ENCODE measurements at places on chromosomes 7 and 10.
A peak's percentile ranks its signal among the peaks of the same experiment; 100 is the strongest.

- no peak for DNase-seq
Observed at GRCh38 chr10:88793712-88794299, 8.7 kb upstream of the LIPM start.

DNA sequence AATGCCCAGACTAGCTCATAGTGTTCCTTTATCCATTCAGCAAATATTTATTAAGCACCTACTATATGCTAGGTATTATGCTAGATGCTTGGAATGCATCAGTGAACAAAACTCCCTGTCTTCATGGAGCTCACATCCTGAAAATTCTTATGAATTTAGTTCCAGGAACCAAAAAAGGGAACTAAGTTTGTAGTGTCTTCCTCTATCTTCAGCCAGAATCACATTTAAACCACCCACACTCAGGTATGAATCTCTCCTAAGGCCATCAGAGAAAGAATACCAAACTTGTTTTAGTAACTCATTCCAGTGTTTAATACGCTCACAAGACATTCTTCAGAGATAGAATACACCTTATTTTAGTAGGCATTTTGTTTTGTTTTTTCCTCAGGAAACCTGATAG lies 10.1 kb upstream of the EGR2 start:
- no peak for DNase-seq

DNA sequence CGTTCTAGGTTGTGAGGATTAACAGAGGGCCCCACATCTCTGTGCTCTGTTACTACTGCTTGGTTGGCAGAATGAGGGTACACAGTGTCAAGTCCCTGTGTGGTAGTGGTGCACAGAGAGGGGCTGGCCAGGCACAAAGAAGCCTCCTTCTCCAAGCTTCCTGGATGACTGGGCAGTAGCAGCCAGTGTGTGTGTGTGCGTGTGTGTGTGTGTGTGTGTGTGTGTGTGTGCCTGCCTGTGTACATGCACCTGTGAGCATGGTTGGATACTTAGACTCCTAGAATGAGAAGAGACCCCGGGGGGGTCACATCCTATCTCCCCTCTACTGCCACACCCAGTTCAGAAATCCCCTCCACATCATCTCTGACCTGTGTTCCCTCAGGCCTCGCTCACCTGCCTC lies 146.7 kb upstream of the UNC5B start:
- DNase-seq, result no peak

GRCh38 chr10:124524991-124525653 lies 63.5 kb downstream of the LHPP start:
- no peak for DNase-seq

GRCh38 chr10:92242910-92243671 lies 47.8 kb downstream of the CPEB3 start:
- peak; percentile 48 for DNase-seq

- DNase-seq, result no peak
Observed at GRCh38 chr7:70735313-70735712, 396.6 kb upstream of the GALNT17 start.

DNA sequence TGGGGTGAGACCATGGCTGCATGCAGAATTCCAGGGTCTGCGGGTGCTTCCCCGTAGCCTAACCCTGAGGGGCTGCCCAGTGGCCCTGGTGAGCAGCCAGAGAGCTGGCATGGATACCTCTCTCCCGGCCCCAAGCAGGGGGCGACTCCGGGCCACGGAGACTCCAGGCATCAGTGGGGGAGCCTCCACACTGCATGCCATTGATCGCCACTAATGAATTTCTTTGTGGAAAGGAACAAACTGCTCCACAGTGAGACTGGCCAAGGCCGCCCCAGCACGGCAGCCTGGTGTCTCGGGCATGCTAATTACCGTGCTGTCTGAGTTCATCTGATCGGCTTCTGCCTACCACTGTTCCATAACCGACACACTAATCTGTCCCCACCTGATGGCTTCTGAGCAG lies 184.4 kb downstream of the GRID1 start:
- no peak for DNase-seq

GRCh38 chr10:36504758-36505157 lies 620.6 kb upstream of the ANKRD30A start:
- DNase-seq, result no peak

DNA sequence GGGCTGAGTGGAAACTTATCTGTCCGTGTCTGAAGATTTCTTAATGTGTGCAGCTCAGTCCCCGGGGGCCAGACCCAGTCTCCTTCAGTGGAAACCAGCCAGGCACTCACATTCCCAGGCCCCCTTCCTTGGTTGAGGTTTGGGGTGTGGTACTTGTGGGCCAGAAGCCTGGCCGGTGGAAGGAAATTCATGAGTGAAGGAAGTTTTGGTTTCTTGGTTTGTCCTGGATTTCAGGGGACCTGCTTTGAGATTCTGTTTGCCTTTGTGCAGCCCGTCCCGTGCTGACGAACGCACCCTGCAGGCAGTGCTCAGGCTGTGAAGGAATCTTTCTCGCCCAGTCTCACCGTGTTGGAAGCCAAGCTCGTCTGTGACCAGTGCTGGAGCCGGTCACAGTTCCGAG lies 2.9 kb downstream of the INPP5A start:
- DNase-seq, result no peak

DNA sequence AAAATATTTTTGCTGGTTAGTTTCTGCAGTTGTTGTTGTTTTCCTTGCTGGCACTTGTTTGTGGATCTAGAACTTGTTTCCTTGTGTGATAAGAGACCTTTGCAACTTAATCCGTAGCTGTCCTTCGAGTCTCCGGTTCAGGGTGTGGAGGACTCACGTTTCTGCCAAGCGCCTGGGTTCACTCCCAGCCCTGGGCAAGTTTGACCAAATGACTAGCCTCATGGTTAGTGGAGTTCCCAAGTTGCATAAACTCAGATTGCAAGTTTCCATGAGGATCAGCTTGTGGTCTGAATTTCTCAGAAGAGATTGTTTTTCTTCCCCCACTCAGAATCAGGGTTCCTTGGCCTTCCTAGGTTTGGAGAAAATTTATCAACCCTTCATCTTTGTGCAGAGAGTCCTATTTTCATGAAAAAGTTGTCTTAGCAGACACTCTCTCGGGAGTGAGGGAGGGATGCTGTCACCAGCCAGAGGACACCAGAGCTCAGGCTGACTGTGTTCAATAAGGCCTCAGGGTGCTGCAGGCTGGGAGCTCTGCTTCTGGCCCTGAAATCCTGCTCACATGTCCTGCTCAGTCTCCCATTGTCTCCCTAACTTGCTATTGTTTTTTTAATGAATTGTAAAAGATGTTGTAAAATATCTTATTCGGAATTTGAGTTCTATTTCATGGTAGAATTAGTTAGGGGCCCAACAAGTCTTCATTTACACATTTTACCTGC lies 377.7 kb upstream of the KLF6 start:
- no peak for DNase-seq

DNA sequence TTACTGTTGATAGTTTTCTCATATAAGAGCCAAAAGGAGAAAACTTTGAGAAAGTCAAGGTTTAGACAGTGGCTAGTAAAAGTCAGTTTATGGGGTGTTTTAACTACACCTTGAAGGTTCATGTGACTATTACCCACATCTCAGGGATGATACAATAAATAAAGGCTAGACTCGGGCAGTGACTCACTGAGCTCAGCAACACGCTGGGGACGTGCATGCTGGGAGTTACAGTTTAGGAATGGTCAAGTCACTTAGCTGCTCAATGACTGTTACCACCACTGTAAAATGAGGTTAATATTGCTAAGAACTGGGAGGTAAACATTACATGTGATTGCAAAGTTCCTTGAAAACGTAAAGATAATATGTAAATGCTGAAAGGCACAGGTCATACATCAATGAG lies 1254.4 kb upstream of the PHF14 start:
- no peak for DNase-seq

DNA sequence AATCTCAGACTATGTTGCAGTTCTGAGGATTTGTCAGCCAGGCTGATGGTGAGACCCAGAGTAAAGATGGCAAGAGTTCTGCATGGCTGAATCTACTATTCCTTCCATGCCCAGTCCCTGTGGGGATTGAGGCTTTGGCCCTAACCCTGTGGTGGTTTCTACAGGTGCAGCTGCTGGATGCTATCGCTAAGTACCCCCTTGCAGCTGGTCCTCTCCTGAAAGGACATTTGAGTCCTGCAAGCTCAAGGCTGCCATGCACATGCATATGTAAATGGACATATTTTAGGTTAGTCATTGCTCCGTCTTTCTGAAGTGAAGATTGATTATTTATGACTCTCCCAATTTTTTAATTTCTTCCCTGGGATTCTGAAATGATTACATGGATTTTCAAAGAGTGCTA lies 1122.2 kb upstream of the CELF2 start:
- no peak for DNase-seq

GRCh38 chr10:33412653-33413361 lies 78.3 kb upstream of the NRP1 start:
- DNase-seq, result no peak

GRCh38 chr7:35565927-35566326 lies 129.0 kb downstream of the HERPUD2 start:
- no peak for DNase-seq

- DNase-seq, result no peak
Observed at GRCh38 chr7:6654842-6655610, 17.9 kb downstream of the ZNF316 start.

DNA sequence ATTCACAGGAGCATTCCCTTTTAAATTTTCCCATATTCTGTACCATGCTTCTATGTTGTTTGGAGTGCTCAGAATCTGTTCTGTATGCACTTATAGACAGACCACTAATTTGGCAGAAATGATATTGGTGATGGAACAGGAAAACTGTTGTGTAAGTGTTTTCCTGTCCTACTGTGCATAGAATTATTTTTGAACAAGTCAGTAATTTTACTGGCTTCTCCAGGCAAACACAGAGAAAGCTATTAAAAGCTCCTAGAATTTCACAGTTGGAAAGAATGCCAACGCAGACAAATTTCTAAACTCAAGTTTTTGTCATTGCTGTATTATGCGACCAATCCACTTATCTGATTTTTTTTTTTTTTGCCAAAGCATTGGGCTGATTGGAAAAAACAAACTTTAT lies 55.7 kb downstream of the ANKMY2 start:
- no peak for DNase-seq

DNA sequence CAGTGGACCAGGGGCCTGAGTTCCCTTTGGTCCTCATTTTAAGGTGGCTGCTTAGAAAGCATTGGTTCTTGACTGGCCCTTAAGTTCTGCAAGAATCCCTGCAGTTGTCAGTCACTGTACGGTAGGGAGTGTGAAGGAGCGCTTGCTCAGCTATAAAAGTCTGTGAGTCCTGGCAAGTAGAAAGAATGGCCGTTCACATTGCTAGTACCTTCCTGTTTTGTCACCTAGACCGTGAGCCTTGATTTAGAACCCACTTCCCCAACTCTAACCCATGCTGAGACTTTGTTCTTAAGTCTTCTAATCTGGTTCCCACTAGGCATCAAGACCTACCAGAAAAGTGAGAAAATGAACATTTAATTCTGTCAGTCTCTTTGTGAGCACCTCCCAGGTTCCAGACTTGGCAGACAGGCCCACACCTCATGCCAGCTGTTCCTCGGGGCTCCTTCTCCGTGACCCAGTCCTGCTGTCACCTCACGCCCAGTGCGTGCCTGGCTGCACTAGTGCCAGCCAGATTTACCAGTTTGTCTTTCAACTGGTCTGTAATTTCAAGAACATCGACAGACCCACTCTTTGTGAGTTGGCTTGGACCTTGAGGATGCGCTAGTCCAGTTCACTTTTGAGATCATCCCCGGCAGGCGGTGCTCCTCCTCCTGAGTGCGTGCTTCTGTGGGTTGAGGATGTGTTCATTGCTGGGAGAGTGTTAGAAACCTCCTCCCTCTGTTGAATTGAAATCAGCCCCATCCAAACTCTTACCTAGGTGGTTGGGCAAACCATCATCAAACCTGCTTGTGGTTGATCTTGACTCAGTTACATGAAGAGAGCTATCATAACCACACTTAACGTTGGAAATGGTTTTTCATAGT lies 78.5 kb downstream of the SHH start:
- no peak for DNase-seq

- DNase-seq, result no peak
Observed at GRCh38 chr10:5198386-5198785, 1.7 kb downstream of the AKR1C4 start.

- DNase-seq, result no peak
Observed at GRCh38 chr10:88541116-88541626, 41.9 kb downstream of the RNLS start.

DNA sequence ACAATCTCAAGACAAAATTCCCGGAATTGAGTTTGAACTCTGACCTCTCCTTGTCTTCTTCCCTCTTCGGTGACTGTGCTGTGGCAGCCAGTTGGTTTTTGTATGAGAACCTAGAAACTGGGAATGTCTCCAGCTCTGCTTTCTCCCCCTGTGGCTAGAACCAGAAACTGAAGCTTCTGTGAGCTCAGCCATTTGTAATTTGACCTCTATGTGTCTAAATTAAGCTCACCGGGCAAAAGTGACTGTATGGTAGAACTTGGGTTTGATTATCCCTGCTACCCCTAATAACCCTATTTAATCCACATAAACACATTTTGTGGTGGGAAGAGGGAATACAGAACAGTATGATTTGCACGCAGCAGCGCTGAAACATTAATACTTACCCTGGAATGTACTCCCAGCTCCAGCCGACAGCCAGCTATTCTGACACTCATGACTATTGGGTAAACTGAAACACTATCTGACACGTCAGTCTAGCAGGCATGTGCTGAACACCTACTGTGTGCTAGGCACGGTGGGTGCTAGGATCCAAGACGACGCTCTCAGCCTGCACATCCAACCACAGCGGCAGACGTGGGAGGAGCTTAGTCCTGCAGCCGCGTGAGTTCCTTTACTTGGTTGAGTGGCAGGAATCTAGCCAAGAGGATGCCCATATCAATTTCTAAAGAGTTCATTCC lies 324.8 kb downstream of the SFMBT2 start:
- no peak for DNase-seq

DNA sequence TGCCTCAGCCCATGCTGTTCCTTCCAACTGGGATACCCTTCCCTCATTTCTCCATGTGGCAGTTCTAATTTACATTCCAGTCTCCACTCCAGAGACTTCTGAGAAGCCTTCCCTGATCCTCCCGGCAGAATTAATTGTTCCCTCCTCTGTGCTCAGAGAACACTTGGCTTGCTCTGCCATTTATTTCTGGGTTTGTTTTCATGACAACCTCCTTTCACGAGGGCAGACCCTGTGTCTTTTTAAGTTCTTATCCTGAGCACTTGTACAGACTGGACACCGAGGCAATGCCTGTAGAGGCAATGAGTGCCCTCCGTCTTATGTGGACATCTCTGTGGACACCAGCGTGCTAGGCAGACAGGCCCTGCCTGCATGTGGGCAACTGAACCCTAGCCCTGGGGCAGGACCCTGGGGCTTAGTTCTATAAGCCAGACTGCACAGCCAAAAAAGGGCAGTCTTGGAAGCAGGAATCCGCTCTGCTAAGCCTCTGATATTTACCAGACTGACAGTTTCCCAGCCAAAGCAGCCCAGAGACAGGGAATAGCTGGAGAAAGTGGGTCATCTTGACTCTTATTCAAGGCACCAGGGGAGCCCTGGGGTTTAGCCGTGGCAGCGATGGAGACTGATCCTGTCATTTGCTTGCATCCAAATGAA lies 474.0 kb downstream of the RPS24 start:
- no peak for DNase-seq

DNA sequence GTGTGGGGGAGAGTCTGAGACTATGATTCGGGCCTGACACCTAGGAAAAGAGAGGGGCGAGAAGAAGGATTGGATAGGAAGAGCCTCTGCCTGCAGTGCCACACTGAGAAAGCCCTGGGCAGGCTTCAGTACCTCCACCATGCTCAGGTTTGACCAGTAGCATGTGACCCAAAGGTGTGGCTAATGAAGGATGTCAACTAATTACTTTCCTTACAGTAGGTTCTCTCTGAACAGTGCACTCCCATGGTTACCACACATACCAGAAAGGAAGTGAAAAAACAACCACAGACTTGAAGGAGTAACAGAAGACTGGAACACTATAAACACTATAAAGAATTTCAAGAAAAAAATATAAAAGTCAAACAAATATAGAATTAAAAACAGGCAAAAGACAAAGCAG lies 46.2 kb downstream of the SEM1 start:
- no peak for DNase-seq

Data from activated naive CD4-positive, alpha-beta T cell treated with Interleukin-2 at 50 U/mL for 16 hours (primary cell).